MCF 10A (cell line): ENCODE measurements at places on chromosomes 4 and X. TPM values are rescaled to one million over a fixed set of nuclear protein-coding genes. Genes with fewer than 3 reads are reported as not detected.

FGFRL1 gene
- 33.5 and 33.6 TPM in 2 replicates for total RNA-seq

BMP3 gene
- total RNA-seq, result not detected in 2 replicates

TRIM60 gene
- not detected in 2 replicates for total RNA-seq

NXF2B gene
- total RNA-seq, result not detected in 2 replicates

DOK7 gene
- 1.1 and 5.3 TPM in 2 replicates for total RNA-seq

TLR1 gene
- 1.9 and 2.2 TPM in 2 replicates for total RNA-seq

CLCN4 gene
- total RNA-seq, result 7.3 and 9.3 TPM in 2 replicates

PIR gene
- total RNA-seq, result 8.2 and 10.3 TPM in 2 replicates

DNA sequence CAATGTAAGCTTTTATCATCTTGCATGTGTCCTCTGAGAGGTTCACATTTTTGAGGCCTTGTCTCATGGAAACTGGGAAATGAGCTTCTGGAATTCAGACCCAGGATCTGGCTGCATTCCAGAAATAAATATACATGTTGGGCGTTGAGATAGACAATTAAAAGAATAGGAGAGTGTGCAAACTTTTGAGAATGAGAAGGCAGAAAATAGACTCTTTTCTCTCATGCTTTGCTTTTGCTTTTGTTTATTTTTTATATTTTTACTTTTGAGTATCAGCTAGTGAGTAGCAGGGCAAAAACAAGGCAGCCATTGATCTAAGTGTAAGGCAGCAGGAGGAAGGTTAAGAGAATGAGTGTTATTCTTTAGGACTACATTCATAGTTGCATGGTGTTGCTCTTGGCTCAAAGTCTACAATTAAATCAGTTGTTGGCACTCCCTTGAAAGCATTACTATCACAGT is 12.4 kb downstream of the SHROOM3 start:
- H3K27me3 ChIP-seq, result no peaks in the 10 kb centered on the region
- peaks cover 6% of the 10 kb centered on the region for H3K36me3 ChIP-seq
- DNase-seq, result no peak

- H3K27ac ChIP-seq, result no peak overlapping the region
- peaks cover 16% of the 10 kb centered on the region for H3K4me1 ChIP-seq
- no peak for DNase-seq
- no peak overlapping the region for H3K4me3 ChIP-seq
These were observed 3.5 kb downstream of the FHDC1 start for GRCh38 chr4:152939621-152940020.

DNA sequence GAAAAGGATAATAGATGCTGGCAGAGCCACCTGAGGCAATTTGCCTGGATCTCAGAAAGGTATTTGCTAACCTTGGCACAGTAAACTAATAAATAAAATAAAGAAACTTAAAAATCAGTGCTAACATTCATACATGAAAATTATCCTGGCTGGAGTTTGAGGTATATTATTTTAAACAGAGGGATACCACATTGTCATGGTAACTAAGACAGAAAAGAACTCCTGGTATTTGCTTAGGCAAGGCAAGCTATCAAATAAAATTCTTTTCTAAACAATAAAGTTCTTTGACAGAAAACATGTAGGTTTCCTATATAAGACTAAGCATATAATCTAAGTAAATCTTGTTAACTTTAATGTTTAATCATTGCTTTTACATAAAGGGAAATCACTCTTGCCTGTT is 218.8 kb downstream of the MAGEB17 start:
- peaks cover 99% of the 10 kb centered on the region for H3K27me3 ChIP-seq
- no peak overlapping the region for H3K27ac ChIP-seq

DNA sequence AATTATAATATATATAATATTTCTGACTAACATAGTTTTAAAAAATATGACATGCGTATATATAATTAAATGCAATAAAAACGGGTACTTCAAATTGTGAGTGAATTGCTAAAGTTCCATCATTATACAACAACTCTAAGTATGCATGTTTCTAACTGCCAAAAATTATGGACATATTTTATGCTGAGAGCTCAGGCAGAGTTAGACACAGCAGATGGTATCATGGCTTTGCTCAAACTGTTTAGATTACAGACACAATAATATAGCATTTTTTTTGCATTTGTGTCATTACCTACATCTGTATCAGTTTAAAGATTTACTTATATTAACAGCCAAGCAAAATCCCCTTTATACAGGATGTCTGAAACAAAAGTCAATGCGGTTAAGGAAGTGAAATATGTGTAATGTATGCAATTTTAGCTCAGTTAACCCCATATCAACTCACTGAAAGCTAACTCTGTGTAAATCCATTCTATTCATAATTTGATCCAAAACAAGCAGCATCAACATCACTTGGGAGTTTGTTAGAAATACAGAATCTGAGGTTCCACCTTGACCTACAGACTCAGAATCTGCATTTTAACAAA is 119.1 kb upstream of the CNKSR2 start:
- no peaks in the 10 kb centered on the region for H3K36me3 ChIP-seq
- H3K4me3 ChIP-seq, result no peak overlapping the region
- H3K27me3 ChIP-seq, result no peaks in the 10 kb centered on the region
- no peaks in the 10 kb centered on the region for H3K4me1 ChIP-seq
- DNase-seq, result no peak

- H3K4me1 ChIP-seq, result peaks cover 15% of the 10 kb centered on the region
- no peak for DNase-seq
- no peak overlapping the region for H3K27ac ChIP-seq
- no peaks in the 10 kb centered on the region for H3K36me3 ChIP-seq
- no peak overlapping the region for H3K4me3 ChIP-seq
These were observed 75.8 kb downstream of the FAM53A start for GRCh38 chr4:1608196-1608820.

- no peak overlapping the region for H3K27ac ChIP-seq
- H3K4me3 ChIP-seq, result no peak overlapping the region
- no peak for DNase-seq
- no peaks in the 10 kb centered on the region for H3K4me1 ChIP-seq
- peaks cover under 1% of the 10 kb centered on the region for H3K36me3 ChIP-seq
These were observed 222.6 kb downstream of the DCTD start for GRCh38 chr4:182694551-182694950.

DNA sequence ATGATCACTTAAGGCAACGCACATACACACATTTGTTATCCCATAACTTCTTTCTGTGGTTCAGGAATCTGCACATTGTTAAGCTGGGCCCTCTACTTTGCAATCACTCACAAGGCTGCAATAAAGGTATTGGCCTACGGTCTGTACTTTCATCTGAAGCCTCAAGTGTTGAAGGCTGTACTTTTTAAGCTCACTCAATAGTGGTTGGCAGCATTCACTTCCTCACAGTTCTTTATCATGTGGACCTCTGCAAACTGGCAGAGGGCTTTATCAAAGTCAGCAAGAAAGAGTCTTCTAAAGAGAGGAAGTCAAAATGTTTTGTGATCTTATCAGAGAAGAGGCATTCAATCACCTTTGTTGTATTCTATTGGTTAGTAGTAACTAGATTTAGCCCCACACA is 301.4 kb upstream of the EPHA5 start:
- no peaks in the 10 kb centered on the region for H3K36me3 ChIP-seq
- H3K4me1 ChIP-seq, result no peaks in the 10 kb centered on the region
- no peak overlapping the region for H3K4me3 ChIP-seq
- H3K27me3 ChIP-seq, result no peaks in the 10 kb centered on the region
- no peak overlapping the region for H3K27ac ChIP-seq

DNA sequence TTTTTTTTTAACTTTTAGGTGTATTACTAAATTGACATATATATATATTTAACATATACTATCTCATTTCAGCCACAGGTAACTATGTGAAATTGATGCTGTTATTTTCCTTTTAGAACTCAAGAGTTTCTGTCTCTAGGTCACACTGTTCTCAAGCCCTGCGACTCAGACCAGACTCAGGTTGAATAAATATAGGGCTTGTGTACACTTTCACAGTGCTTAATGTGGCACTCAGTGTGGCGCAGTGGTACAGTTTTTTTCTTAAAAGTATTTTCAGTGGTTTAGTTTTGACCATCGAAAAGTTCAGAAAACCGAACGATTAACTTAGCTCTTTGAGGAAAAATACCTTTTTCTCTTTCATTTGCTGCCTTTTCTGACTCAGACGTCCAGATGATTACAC is 24.7 kb downstream of the PACRGL start:
- peaks cover 59% of the 10 kb centered on the region for H3K36me3 ChIP-seq
- DNase-seq, result no peak
- H3K27ac ChIP-seq, result no peak overlapping the region
- H3K27me3 ChIP-seq, result no peaks in the 10 kb centered on the region
- peaks cover 9% of the 10 kb centered on the region for H3K4me1 ChIP-seq

DNA sequence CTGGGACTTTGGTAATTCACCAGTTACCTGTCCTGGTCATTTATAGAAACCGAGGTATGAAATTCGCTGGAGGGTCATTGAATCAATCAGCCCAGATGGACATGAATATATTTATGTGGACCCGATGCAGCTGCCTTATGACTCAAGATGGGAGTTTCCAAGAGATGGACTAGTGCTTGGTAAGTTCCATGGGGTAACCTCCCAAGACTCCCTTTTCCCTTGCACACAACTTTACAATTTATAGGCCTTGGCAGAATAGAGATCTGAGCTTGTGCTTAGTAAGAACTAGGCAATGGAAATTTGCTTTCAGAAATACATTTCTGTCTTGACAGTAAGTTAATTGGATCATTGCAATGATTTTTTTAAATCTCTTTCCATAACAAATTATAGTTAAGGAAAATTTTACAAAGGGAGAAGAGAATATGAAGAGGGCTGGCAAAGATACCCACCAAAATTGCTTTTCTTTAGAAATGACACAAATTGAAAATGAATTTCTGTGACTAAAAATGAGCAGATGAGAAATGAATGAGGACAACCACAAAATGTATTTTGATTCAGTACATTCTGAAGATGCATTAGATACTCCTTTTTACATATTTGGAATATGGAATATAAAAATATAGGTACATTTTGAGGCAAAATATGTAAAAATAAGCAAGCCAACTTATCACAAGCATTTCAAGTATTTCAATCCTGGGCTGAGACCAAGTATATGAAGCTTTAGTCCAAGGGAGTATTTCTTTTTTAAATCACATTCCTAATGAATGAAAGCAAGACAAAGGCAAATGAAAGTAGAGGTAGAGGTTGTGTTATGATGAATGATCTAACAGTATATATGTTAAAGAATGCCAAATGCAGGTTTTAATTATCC is 45.9 kb downstream of the PDGFRA start:
- no peak for DNase-seq
- H3K27me3 ChIP-seq, result no peaks in the 10 kb centered on the region
- H3K4me3 ChIP-seq, result no peak overlapping the region
- H3K4me1 ChIP-seq, result peaks cover 10% of the 10 kb centered on the region
- peaks cover 4% of the 10 kb centered on the region for H3K36me3 ChIP-seq

- no peak overlapping the region for H3K4me3 ChIP-seq
- peaks cover 18% of the 10 kb centered on the region for H3K36me3 ChIP-seq
- no peaks in the 10 kb centered on the region for H3K4me1 ChIP-seq
- no peaks in the 10 kb centered on the region for H3K27me3 ChIP-seq
- DNase-seq, result peak; percentile 86
- H3K27ac ChIP-seq, result no peak overlapping the region
These were observed 11.9 kb downstream of the G6PD start for GRCh38 chrX:154534526-154535322.

DNA sequence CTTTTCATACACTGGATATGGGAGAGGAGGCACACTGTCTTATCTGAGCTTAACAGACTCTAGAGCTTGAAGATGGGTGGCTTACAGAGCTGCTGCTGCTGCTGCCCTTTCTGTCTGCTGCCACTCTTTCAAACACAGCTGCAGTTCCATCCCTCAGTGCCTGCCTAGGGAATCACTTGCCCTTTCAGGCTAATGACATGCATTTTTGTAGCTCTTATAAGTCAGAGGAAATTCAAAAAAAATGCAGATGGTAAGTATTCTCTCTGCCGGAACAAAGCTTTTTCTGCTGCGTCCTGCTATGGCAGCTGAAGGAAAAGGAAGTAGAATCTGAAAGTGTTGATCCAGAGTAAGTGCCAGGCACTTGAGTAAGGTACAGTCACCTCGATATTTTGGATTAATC is 460.4 kb upstream of the DIAPH2 start:
- no peak for DNase-seq
- no peaks in the 10 kb centered on the region for H3K27me3 ChIP-seq
- H3K27ac ChIP-seq, result no peak overlapping the region
- no peaks in the 10 kb centered on the region for H3K36me3 ChIP-seq
- H3K4me1 ChIP-seq, result no peaks in the 10 kb centered on the region

GRCh38 chr4:173652283-173652931 is 122.4 kb upstream of the HAND2 start:
- H3K27ac ChIP-seq, result no peak overlapping the region
- peaks cover 32% of the 10 kb centered on the region for H3K27me3 ChIP-seq
- DNase-seq, result no peak
- H3K4me1 ChIP-seq, result no peaks in the 10 kb centered on the region
